NCI-H1930 (cell line): ENCODE measurements at places on chromosomes 1 and 21.

DNA sequence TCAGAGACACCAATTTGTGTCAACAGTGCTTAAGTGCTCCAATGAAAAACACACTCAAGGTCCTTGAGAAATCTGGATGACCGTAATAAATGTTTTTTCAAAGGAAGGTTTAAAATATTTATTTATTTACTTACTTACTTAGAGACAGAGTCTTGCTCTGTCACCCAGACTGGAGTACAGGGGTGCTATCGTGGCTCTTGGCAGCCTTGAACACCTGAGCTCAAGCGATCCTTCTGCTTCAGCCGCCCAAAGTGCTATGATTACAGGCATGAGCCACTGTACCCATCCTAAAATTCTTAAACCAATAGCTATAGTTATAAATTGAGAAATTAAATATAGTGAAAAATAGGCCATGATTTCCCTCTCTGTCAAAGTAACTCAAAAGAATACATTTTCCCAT is 17.3 kb upstream of the ERICH3 start:
- no peak for DNase-seq

DNA sequence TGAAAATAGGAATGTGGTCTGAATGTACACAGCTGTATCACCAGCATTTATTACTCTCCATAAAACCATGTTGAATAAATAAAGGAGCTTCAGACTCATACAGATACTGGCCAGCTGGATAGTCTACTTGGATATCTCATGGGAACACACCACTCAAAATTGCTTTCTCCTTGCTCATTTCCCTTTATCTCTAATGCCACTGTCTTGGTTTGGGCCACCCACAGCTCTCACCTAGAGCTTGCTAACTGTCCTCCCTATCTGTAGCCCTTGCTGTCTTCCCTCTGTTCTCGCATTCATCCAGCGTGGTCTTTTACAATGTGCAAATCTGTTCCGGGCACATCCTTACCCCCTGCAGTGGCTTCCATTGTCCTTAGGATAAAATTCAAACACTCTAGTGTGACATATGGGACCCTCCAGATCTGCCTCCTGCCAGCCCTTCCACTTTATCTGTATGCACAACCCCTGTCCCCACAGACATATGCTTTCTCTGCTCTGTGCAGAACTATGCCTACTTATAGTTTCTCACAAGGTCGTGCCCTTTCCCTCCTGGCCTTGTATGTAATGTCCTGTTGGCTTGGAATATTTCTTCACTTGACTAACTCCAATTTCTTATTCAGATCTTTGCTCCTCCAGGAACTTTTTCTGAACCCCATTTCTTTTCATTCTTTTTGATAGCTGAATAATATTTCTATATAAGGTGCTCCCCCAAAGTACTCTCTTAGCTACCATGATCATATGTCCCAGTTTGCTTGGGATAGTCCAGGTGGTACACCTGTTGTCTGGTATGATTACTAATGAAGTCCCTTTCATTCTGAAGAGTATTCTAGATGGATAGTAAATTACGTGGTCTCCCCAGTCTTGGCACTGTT is 2.9 kb downstream of the FLVCR1 start:
- no peak for DNase-seq

- DNase-seq = no peak
Measured at GRCh38 chr1:111191496-111191895, 8.9 kb downstream of the DENND2D start.

GRCh38 chr1:232355162-232356006 is 274.5 kb downstream of the SIPA1L2 start:
- no peak for DNase-seq

DNA sequence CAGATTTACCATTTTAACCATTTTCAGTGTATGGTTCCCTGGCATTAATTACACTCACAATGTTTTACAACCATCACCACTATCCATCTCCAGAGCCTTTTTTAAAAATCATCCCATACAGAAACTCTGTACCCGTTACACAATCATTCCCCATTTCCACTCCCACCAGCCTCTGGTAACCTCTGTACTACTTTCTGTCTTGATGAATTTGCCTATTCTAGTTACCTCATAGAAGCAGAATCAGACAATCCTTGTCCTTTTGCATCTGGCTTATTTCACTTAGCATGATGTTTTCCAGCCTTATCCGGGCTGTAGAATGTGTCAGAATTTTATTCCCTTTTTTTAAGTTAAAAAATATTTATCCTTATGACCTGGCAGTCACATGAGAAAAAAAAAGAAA is 33.0 kb downstream of the PGM1 start:
- no peak for DNase-seq

GRCh38 chr1:21216835-21217811 is 40.4 kb upstream of the EIF4G3 start:
- DNase-seq = peak; percentile 22

DNA sequence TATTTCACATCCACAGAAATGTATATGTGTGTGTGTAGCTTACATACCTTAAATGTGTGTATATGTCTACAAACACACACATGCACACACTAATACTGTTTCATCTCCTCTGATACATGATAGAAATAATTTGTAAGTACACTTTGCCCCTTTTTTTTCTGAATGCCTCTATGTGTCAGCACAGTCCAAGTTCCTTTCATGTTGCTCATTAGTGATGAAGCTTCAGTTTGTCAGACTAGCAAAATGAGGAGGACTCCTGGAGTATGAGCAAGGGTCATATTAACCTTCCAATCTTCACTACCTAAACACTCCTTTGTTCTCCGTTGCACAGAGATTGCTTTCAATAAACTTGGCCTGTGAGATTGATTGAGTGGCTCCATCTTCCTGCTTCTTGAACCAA is 935.4 kb downstream of the MRPL39 start:
- no peak for DNase-seq

DNA sequence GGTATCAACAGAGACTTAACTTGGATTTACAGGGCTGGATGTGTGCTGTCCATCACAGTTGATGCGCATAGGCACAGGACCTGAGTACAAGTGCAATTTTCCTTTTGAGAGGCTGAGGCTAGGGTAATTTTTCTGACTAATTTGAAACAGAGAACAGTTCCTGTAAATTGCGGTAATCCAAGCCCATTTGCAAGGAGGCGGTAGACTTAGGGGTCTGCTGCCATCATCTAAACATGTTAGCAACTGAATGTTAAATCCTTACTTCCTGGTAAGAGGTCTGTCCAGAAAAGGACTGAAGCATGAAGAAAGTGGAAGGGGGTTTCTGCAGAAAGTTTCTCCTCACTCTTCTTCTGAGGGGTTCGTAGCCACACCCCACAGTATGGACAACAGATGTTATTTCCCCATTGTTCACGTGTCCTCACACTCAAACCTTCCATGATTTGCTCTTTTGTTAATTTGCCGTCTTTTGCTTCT is 23.7 kb upstream of the C1orf198 start:
- DNase-seq = no peak

DNA sequence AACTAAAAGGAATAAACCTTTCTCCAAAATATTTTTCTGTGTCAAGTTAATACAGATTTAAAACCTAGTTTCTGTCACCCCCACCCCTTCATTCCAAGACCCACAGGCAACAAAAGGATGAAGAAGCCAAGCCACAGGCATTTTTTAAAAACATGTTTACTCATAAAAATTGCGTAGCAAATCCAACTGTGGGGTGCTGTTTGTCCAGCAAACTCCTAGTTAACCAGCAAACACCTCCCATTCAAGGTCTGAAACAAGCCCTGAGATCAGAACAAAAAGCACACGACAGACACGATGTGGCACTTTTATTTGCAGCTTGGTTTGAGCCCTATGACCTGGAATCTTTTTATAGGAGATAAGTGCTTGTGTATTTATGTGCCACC is 149.9 kb upstream of the CAMK1G start:
- DNase-seq = no peak

- DNase-seq = no peak
Measured at GRCh38 chr1:204320382-204320804, 39.3 kb downstream of the PLEKHA6 start.

DNA sequence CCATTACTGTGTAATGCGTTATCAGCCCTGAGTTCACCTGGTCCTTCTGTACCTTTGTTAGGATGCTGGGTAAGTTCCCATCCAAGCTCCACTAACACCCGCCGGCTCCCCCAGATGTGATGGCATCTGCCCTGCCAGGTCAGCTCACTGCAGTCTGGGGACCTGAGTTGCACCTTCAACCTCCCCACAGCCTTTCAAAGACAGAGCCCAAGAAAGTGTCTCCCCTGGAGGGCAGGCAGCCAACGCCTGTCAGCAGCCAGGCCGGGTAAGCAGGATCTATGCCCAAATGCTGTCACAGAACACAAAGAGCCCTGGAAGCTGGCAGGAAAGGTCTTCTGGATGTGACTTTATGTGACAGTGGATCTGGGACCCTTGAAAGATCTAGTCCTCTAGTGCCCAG is 13.7 kb downstream of the MRAP start:
- DNase-seq = no peak

- DNase-seq = no peak
Measured at GRCh38 chr1:182473556-182473955, 23.6 kb downstream of the RGSL1 start.

DNA sequence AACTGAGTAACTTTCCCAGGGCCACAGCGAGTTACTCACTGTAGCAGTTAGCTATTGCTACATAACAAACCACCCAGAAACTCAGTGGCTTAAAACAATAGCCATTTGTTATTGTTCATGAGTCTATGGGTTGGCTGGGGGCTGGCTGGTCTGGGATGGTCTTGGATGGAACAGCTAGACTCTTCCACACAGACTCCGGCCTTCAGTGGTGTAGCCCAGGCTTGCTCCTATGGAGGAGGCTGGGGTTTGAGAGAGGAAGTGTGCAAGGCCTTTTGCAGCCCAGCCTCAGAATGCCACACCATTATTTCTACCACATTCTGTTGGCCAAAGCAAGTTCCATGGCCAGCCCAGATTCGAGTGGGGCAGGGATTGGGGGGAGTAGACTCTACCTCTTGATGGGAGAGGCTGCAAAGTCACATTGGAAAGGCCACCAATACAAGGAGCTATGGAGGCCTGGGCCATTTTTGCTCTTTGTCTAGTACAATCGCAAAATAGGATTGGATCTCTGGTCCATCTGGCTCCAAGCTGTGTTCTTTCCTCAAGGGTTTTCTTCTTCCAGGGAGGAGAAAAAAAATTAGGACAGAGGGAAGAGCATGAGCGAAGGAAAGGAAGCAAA is 37.5 kb upstream of the TTC22 start:
- no peak for DNase-seq

- DNase-seq = no peak
Measured at GRCh38 chr1:9691108-9691445, 39.5 kb downstream of the PIK3CD start.

- no peak for DNase-seq
Measured at GRCh38 chr1:10299151-10299550, 88.8 kb downstream of the KIF1B start.

GRCh38 chr1:155856975-155857930 is at the start of gene GON4L:
Gene GON4L (minus strand): TSS chr1:155857214. CDS start chr1:155853780, 3,434 bp downstream.
- DNase-seq = peak; percentile 86

- peak; percentile 96 for DNase-seq
Measured at GRCh38 chr1:9910423-9911178, 532 bp upstream of the CTNNBIP1 start.

DNA sequence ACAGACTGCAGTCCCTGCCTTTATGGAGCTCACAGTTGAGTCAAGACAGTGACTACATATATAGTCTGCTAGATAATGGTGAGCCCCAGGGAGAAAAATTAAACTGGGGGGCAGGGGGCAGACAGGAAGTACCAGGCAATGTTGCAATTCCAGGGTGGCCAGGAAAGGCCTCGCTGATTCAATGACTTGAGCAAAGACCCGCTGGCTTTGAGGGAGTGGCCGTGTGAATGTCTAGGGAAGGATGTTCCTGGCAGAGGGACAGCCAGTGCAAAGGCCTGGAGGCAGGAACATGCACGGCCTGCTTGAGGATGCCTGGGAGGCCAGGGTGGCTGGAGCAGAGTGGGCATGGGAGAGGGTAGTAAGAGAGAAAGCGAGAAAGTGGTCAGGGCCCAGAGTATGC is 23.0 kb upstream of the EPHA8 start:
- no peak for DNase-seq

DNA sequence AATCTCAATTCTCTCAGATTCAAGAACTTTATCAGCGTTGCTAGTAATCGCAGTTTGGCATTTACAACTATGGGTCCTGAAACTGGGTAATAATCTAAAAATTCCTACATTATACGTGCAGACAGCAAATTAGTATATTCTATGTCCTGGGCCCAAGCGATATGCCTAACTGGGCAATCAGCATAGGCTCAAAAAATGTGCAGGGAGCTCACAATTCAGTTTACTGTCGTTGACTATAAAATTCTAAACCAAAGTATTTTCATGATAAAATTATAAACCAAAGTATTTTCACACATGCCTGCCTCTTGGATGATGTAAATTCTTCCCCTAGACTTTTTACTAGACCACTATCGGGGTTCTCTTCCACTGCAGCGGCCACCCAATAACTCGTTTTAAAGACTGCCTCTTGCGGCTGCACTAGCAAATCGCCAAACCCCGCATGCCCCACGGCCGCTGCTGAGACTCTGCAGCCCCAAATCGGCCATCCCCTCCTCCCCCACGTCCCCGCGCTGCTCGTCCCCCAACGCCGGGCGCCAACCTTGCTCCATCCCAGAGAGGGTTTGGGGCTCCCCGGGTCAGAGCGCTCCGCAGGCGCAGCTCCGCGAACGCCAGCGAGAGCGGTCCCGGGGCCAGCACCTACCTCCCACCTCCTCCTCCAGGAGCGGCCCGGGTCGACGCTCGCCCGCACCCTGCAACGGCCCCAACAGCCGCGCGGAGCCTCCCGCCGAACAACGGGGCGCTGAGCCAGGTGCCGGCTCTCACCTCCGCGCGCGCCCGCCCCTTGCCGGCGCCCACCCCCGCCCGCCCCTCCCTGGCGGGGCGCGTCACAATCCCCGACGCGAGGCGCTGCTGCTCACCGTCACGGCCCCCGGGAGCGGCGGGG is 506 bp downstream of the SSX2IP start:
- DNase-seq = peak; percentile 29

- no peak for DNase-seq
Measured at GRCh38 chr1:39317910-39318633, 113.6 kb downstream of the MACF1 start.

- no peak for DNase-seq
Measured at GRCh38 chr21:29961291-29962027, 21.7 kb upstream of the GRIK1 start.

- no peak for DNase-seq
Measured at GRCh38 chr1:17892851-17893250, 137.7 kb downstream of the ACTL8 start.

DNA sequence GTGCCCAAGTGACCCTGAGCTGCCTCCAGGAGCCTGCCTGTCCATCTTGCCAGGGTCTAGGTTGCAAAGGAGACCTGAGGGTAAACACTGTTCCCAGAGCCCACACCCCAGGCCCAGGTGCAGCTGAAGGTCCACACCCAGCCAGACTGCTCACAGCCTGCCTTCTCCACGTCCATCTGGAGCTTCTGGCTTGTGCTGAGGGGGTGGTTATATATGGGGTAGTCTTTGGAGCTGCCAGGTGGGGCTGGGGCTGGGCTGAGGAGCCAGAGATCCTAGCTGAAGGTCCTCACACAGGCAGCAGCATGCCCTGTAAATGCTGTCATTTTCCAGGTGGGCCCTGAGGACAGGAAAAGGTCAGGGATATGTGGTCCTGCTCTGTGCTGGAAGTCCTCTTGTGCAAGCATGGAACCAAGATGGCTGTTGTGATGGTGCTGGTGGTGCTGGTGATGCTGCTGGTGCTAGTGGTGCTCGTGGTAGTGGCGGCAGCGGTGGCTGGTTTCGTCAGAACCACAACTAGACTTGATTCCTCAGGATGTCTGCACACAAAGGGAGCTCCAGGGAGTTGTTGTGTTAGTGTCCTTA is 182.7 kb downstream of the MATN1 start:
- DNase-seq = no peak

- DNase-seq = no peak
Measured at GRCh38 chr1:87108814-87109411, 194.5 kb downstream of the HS2ST1 start.
